AG09309 (cell line): ENCODE measurements at places on chromosomes 4 and X.

- no peak for DNase-seq
Measured at GRCh38 chrX:40174854-40175510, 77.2 kb upstream of the BCOR start.

- no peak for DNase-seq
Measured at GRCh38 chrX:6517376-6517775, 17.5 kb downstream of the VCX3A start.

GRCh38 chr4:52799813-52800212 is 48.6 kb upstream of the ERVMER34-1 start:
- DNase-seq, result no peak

DNA sequence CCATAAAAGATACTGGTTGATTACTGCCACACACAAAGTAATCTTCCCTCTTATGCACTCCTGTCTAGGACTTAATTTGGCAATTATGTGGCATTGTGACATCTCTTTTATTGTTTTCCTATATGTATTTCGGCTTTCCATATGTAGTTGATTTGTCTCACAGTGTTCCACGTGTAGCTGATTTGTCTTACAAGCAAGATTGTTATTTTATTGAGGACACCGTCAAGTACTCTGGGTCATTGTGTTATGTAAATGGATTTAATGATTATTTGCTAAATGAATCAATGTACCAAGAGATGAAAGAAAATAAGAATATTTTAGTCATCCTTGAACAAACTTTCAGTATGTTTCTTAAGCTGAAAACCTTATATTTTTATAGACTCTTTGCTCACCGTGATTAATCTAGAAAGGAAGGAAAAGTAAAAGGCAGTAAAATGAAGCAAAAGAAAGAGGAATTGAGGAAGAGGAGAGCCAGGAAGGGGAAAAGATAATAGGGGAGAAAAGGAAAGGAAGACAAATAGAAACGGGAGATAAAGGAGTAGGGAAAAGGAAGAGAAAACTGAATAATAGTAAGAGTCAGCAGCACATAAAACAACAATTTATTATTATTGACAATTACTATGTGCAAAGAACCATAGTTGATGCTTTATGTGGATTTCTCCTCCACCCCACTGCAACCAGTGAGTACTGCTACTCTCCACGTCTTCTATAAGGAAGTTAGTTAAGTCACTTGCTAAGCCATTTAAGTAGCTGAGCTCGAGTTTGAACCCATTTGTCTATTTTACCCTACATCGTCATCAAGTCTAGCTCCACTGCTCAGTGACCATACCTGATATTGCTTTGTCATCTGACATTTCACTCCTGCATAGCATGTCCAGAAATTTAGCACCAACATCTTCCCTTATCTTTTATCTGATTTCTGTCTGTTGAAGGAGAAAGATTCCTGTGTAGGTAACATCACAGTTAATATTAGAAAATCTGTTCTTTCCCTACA is 336.5 kb downstream of the BMPR1B start:
- DNase-seq, result no peak

DNA sequence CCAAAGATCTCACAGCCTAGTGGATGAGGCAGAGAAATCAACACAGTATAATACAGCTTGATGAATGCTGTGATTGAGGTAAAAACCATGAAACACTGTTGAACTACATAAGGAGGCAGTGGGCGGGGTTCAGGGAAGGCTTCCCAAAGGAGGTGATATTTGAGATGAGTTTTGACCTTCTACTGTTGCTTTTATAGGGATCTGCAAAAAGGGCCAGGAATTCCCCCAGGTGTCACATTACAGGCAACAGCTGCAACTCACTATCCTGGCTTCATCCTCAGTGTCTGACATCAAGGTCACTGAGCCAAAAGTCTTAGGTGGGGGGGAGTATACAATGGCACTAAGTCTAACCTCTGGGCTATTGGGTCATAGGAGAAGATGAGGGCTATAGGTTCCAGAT is 185.7 kb upstream of the NRK start:
- DNase-seq, result no peak

GRCh38 chr4:113665036-113665435 is 96.5 kb downstream of the CAMK2D start:
- DNase-seq, result no peak

GRCh38 chr4:152022543-152022942 is 261.7 kb upstream of the GATB start:
- no peak for DNase-seq

DNA sequence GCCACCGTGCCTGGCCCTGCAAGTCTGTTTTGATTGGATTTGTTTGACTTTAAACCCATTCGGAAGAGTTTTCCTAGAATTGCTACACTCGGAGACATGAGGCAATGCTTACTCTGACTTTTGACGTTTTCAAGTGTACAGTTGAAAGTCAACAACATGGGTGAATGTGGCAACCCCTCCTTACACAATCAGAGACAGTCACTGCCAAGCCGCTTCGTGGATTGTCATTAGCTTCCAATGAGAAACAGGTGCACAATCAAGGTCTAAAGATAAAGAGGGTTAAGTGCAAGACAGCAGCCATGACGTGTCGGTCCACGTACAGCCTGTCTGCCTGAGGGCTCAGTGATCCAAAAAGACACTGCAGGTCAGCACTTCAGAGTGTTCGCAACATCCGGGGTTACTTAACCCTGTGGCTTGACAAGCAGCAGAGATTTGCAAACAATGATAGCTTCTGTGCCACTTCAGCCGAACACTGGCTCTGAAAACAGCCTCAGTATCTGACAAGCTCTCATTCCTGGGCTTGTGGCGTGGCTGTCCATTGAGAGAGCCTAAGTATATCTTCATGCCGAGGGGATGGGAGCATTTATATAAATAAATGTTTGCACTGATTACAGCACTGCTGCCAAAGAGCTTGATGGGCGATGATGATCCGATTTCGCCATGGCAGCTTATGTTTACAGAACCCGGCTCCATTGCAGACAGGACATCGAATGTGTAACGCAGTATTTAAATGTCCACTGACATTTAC is 180.0 kb downstream of the DHRSX start:
- peak; percentile 73 for DNase-seq

- DNase-seq, result peak; percentile 66
Measured at GRCh38 chr4:66574145-66574978, 904.1 kb upstream of the EPHA5 start.

DNA sequence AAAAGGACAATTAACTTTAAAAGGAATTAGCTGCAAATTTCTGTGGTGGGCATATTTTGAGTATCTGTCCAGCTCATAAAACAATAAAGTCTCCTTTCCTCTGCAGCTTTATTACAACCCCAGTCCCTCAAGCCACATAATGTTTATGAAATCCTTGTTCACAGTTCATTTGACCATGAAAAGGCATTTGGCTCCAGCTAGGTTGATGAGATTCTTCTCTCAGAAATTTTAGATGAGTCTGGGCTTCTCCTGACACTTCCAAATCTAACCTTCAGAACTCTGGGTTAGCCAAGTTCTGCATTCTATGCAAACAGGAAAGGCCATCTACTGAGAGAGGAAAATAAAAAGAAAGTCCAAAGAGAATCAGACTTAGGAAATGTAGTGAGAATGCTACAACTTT is 156.8 kb downstream of the GRXCR1 start:
- DNase-seq, result no peak
